ENCODE measurements at places on chromosomes 6 and 20.
A peak's percentile ranks its signal among the peaks of the same experiment; 100 is the strongest.

- DNase-seq, result no peak
Measured at GRCh38 chr6:72947534-72947933, 277.8 kb downstream of the KHDC1L start.

DNA sequence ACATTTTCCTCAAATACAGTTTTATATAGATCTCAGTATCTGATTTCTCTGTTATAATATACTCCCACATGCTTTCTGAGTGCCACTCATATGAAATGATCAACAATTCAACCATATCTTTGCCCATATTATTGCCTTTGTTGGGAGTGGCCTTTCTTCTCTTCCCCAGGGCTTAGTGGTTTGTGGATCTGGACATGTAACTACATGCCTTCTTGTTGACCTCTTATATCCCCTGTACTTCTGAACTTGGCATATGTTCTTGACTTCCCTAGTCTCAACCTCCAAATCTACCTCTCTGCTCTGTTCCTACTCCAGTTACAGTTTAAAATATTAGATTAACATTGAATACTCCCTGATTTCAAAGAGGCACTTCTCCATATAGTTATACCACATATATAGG lies 34.3 kb upstream of the PRIM2 start:
- no peak for DNase-seq

DNA sequence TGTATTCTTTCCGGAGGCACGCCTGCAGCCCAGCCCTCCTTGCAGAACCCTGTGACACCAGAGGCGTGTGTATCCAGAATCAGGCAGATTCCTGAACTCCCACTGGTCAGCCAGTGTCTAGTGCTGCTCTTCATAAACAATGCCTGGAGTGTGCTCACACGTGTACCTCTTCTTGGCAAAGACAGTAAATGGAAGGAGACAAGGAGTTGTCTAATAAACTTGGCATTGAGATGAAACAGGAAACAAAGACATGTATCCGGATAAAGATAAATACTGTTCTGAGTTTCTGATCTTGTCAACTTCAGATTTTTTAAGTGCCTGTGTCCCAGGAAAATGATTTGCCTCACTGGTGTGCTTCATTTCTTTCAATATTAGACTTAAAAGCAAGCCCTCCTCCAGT lies 1.7 kb downstream of the RPS6KA2 start:
- no peak for DNase-seq

GRCh38 chr6:144268794-144269349 lies 16.3 kb upstream of the UTRN start:
- DNase-seq, result no peak

GRCh38 chr6:139447656-139447975 lies 73.2 kb upstream of the CITED2 start:
- no peak for DNase-seq

DNA sequence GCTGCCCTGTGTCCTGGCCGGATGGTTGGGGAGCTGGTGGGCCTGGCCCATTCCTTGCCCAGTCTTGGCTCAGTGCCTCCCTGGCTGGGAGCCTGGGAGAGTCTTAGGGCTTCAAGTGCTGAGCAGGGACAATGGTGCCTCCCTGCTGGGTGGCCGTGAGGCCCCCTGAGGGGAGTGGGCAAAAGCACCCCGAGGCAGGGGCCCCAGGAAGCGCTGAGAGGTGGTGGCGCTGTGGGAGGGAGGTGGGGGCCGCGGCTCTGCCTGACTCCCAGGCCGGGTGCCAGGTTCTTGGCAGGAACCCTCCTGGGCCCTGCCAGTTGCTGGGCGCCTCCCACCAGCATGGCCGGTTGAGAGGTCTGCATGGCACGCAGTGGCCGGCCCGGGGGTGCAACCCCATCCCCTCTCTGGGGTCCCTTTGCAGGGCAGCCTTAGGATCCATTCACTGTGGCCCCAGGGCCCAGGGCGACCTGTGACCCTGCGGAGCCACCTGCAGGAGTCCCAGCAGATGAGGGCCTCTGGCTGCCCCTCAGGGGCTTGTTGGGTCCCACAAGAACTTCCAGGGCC lies 9.2 kb upstream of the RPS21 start:
- DNase-seq, result no peak

GRCh38 chr6:125793863-125794262 lies 3.1 kb downstream of the NCOA7 start:
- DNase-seq, result no peak

DNA sequence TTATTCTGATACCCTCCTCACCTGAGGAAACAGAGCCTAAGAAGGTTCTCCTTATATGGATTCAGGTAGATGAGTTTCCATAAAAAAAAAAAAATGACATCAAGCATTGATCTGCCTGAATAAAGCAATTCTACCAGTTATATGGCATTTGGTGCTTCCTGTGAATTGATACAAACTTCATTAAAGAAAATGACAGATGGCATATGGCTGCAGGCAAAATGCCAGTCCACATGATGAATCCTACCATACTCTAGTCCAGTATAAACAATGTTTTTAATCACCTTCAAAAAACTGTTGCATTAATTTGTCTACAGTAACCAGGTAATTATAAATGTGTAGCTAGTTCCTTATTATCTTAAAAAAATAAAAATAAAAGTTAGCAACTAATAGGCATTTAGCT lies 559.2 kb upstream of the FLRT3 start:
- DNase-seq, result no peak

DNA sequence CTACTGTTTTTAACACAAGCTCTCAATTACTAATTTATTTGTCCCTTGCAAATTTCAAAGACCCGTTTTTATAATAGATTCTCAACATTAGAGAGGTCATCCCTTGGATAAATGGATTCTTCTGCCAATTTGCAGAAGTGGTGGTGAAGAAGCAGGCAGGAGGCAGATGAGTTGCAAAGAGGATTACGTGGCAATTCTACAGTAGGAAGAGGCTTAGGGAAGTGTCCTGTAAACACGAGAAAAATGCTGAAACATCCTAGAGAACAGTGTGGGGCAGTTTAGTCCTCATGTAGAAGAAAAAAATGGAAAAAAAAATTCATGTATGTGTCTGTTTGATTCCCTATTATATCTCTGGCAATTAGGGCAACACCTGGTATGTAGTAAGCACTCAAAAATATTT lies 87.6 kb downstream of the BMP2 start:
- DNase-seq, result no peak

DNA sequence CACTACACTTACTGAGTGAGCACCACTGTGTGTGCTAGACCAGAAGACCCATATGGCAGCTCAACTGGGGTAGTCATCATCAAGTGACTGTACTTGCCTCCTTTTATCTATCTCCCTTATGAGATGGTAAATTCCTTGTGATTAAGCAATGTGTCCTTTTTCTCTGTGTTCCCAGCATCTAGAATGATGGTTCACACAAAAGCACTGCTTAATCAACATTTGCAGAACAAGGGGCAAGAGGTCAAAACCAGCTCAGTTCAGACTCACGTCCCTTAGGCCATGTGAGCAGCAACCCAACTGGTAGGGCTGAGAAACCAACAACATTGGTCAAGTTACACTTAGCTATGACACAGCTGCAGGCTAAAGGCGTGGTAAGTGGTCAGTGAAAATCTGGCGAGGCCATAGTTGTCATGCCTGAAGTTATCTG lies 10.0 kb downstream of the TRAM2 start:
- peak; percentile 43 for DNase-seq

DNA sequence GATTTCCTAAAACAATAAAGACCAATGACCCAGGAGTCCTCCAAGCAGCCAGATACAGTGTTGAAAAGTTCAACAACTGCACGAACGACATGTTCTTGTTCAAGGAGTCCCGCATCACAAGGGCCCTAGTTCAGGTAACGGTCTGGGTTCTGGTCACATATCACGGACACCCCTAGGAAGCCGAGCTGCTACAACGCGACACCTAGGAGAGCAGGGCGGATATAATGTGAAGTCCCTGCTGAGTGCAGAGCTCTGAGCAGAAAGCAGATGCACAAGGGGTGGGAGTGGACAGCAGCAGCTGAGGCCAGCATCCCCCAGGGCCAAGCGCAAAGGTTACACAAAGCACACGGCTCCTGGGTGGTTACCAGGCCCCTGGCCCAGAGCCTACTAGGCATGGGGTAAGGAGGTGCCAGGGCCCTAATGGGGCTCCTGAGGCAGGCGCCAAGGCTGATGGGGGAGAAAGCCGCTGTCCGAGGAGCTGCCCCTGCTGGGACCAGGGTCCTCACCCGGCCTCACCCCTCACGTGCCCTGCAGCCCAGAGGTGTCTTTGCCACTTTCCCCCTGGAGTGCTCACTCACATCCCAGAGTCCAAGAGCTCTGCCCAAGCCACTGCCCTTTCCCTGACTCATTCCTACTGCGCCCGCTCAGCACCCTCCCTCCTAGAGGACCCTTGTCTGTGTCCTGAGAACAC lies 8.4 kb downstream of the CST7 start:
- no peak for DNase-seq
